ENCODE measurements at places on chromosomes 5 and 9.

- no peak for DNase-seq
Measured at GRCh38 chr9:111904891-111905291, 8.3 kb downstream of the UGCG start.

GRCh38 chr5:160496784-160497183 lies 75.1 kb downstream of the PTTG1 start:
- no peak for DNase-seq

GRCh38 chr9:135023088-135023785 lies 64.2 kb upstream of the OLFM1 start:
- DNase-seq, result no peak

GRCh38 chr9:86274821-86275643 lies 7.3 kb downstream of the ISCA1 start:
- no peak for DNase-seq

DNA sequence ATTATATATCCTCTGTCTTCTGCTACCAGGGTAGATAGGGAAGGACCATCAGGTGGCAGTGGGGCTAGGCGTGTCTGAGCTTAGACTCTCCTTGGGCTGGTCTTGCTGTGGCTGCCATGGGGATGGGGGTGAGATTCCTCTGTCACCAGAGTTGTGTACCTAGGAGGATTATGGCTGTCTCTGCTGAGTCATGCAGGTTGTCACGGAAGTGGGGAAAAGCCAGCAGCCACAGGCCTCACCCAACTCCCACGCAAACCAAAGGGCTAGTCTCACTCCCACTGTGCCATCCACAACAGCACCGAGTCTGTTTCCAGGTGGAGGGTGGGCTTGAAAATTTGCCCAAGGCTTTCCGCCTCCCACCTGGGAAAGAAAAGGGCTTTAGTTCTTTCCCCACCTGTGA lies 476.1 kb downstream of the CYLC2 start:
- no peak for DNase-seq

DNA sequence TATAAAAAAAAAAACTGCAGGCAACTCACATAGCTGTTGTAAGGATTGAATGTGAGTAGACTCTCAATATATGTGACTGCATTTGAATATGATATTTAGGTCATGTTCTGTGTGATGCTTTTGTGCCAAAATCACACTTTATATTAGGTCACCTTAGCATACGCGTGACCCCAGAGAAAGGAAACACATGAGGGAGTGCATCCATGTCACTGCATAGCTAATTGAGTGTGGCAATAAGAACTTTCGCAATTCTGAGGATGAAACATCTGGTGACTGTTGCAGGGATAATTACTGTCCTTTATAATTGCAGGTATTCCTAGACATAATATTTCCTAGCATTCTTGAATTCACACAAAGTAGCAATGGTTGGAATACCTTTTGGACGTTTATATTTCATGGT lies 459.5 kb upstream of the KLF4 start:
- DNase-seq, result no peak

GRCh38 chr5:96067894-96068614 lies 106.4 kb upstream of the ELL2 start:
- no peak for DNase-seq

DNA sequence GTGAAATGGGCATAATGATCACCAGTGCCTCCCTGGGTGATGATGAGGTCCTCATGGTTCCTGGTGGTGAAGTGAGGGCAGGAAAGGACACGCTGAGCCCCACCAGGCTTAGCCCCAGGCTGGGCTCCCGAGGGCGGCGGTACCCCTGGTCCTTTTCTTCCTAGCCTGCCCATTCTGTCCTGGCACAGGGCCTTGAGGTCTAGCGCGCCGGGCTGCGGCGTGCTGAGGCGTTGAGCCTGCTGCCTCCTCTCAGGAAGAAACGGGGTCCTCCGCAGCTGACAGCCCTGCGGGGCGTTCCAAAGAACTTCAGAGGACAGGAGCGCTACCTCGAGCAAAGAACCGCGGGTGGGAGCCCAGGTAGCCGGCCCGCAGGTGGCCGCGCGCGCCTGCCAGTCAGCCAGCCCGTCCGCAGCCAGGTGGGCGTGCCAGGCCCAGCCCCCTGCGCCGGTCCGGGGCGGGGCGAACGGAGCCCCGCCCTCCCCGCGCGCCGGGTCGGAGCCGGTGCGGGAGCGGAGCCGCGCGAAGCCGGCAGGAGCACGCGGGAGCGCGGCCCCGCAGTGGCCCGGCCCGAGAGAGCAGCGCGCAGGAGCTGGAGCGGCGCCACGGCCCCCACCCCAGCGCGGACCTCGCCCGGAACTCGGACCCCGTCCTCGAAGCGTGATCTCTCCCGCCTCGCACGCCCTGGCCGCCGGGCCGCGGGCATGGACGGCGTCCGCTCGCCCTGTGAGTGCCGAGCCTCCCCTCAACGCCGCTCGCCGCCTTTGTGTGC lies at the start of gene WNK2:
TSS of gene WNK2 (plus strand) at position 477 of the 769 bp plus-strand sequence. CDS start 791 bp downstream, outside the sequence.
- DNase-seq, result peak; percentile 80

DNA sequence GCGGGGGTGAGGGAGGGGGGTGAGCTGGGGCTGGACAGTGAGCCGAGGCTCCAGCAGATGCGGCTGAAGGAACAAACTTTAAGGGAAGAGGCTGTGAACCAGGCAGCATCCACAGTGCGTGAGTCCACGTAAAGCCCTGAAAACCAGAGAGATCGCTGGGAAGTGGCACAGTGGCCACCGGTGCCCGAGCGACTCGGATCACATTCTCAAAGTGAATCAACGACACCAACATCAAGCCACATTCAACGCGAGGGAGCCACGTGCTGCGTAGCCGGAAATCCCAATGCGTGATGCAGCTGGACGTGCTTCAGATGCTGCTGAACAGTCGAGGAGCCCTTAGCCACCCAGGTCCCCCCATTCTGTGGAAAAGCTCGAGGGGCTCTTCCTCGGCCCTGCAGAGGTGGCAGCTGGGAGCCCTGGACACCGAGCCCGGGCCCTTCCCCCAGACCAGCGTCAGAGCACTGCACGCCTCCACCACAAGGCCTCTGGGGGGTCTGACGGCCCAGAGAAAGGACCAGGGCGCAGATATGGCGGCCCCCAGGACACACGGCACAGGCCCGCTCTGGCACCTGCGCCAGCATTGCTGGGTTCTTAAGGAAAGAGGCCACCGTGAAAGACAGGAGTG lies 53.7 kb upstream of the EXOC3 start:
- DNase-seq, result no peak

DNA sequence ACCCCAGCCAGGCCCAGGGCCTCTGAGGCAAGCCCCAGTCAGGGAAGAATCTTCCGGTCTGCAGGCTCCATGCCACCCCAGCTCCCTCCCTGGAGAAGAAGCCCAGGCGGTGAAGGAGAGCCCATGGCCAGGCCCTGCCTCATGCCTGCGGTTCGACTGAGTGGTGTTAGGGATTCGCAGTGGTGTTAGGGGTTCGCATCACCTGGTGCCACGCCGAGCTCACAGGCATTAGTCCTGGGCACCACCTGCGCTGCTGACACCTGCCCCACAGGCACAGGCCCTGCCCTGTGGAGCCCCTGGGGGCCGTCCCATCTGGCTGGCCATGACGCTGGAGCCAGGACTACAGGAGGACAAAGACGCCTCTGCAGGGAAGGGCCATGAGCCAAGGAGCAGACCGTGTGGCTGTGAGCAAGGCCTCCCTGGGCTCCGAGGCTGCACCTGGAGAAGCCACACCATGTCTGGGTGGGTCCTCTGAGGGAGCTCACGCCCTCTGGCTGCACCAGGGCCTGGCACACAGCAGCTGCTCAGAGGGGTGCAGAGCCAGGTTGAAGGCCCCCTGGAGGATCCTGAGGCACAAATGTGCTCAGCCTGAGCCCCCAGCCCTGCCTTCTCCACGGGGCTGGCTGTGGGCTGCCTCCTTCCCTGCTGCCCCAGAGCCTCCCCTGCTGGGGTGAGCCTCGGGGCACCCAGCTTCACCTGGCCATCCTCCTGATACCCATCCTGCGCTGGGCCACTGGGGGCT lies 27.6 kb upstream of the RNF130 start:
- DNase-seq, result no peak

DNA sequence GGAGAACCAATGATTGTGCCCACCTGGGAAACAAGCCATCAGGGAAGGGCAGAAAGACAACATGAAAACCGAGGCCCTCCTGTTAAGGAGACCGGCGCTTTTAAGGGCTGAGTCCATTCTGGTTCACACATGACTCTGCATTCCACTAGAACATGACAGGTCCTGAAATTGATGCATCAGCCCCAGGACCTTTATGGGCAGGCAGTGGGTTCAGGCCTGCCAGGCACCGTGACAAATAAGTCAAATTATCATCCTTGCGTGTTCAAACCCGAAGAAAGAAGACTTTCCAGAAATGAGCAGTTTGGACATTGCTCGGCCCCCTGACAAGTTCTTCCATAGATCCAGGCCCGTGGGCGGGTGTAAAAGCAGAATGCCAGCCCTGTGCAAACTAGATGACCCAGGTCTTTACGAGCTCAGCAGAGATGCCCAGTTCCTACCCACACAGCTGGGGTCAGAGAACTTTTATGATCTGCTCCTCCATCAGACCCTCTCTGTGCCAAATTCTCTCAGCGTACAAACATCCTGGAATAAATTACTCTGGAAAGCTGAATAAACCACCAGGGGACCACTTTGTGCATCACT lies 295.5 kb upstream of the WWC1 start:
- DNase-seq, result no peak

DNA sequence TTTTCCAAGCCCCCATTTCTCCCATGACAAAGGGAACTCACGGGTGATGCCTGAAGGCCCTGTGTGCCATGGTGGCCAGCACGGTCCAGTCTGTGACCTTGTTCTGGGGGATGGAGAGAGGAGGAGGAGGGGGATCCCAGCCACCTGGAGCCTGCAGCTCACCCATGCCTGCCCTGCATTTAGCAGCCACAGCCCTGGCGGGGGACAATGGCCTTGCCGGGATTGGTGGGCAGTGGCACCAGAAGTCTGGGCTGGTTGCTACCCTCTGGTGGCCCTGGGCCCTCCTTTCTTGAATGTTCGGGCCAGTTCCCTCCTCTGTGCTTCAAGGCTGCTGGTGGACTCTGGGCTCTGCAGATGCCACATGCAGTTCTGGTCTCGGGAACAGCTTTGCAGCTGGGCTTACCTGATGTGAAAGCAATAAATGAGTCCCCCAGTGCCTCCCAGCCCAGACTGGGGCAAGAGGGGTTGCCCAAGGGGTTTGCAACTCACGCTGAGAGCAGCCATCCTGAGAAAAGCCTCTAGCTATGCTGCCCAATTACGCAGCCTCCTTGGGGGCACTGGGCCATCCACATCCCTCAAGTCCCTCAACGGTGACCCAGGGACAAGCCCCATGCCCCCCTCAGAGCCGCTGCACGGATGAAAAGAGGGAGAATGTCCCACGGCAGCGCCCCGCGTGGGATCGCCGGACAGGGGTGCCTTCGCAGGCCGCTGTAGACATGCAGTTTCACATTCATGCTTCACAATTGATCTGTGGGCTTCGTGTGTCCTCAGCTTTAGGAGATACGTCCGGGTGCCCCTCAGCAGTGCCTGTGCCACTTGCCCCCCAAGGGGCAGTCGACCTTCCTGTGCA lies 49.2 kb upstream of the FCN1 start:
- DNase-seq, result no peak

DNA sequence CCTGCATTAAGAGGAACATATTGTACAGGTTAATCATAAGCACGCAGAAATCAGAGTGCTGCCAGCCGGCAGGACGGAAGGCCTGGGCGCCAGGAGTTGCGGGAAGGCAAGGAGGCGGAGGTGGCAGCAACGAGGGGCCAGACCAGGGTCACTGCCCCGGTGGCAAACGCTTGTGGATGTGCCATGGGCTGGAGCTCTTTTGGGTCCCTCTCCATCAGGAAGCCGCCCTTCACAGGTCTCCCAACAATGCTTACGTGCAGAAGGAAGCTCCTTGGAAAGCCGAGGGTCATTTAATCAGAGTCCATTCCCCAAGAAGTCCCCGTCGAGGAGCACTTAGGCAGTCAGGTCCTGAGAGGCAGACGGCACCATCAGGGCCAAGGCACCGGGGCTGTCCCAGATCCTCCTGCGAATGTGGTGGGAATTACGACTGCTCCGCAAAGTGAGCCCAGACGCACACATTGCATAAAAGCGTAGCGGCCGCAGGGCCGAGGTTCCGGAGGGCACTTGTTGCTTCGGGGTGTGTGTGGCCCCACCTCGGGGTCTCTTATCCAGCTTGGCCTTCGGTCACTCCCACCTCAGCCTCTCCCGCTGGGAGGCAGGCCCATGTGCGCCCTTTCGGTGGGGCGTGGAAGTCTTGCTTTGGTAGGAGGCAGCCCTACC lies 20.5 kb downstream of the MRPL36 start:
- DNase-seq, result no peak

DNA sequence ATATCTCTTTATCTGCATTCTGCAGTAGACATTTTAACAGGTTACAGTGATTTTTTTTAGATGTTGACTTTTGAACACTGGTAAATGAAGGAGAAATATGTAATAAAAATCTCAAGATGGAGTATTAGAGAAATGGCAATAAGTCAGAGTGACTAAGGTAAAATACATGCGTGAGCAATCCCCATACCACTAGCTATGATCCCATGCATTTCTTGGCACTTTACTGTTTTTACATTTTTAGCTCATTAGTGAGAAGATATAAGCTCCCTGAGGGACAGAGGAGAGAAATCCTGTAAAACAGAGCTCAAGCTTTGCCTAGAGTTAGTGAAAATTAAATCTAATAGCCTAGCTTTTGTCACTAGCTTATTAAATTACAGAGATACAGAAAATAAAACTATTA lies 181.9 kb upstream of the TRPM3 start:
- DNase-seq, result no peak

DNA sequence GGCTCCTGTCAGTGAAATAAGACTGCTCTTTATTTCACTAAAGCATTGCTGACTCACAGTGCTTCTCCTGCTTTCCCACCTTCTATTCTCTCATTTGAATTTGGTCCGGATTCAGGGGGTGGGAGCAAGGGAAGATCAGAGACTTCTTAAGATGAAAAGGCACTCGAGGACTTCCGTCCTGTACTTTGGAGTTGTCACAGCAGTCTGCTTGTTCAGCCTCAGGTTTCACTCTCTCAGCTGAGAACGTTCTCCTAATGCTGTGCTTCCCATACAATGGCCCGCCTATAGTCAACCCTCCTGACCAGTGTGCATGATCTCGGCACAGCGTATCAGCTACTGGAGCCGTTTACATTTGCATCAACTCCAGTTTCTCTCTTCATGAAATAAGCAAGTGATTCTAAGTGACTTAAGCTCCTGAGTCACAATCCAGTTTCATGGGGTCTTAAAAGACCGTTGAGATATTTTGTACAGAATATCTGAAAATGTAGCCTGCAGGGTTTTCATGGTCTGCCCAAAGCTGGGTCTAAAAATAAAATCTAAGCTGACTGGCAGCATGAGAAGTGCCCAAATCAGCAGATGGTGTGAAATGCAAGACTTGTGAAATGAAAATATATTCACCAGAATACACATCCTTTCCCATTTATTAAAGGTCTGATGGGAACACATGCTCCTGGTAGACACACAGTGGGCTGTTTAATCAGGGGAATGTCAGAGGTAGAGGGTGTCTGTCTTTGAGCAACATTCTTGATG lies 145.0 kb downstream of the ADCY2 start:
- no peak for DNase-seq

- DNase-seq, result peak; percentile 87
Measured at GRCh38 chr5:134506054-134507039, 19.1 kb upstream of the JADE2 start.

All from HuH-7 (cell line).